ENCODE measurements at places on chromosomes 3 and 15. TPM values are rescaled to one million over a fixed set of nuclear protein-coding genes. Genes with fewer than 3 reads are reported as not detected.

The CPLX3 gene
- total RNA-seq: 0.06 TPM

The LRRC28 gene
- total RNA-seq: 12.9 TPM

The AGBL1 gene
- total RNA-seq: not detected

The CAND2 gene
- total RNA-seq: 0.37 TPM

The GOLGA6L7 gene
- not detected for total RNA-seq

The CD200R1 gene
- total RNA-seq: 0.12 TPM

The MORC1 gene
- total RNA-seq: not detected

The SLCO2A1 gene
- total RNA-seq: 0.24 TPM

The TUSC7 gene
- total RNA-seq: not detected

The POTEB gene
- not detected for total RNA-seq

The NISCH gene
- 11.4 TPM for total RNA-seq

The OR5K2 gene
- not detected for total RNA-seq

All from A549 treated with Hydrocortisone at 1 μM for 4 hours (cell line).